Left ventricle myocardium inferior (tissue), 1 donor: ENCODE measurements at places on chromosomes 6 and 20.

DNA sequence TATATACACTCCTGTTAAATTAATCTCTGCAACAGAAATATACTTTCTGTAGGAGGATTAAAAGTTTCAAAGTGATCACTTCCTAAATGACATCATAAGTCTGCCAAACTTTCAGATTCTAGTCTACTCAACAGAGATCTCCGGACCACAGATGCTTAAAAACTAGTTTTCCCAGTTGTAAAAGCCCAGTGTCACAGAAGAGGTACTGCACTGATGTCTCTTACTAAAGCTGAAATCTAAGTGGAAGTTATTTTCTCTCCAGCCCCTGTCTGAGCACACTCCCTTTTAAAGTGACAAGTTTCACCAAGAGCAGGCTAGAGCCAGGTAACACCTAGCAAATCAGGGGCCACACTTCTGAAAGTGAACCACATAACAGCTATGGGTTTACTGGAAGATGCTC is 71.6 kb upstream of the DST start:
- no peak for DNase-seq

GRCh38 chr6:23412770-23413169 is 713.2 kb upstream of the NRSN1 start:
- no peak for DNase-seq

DNA sequence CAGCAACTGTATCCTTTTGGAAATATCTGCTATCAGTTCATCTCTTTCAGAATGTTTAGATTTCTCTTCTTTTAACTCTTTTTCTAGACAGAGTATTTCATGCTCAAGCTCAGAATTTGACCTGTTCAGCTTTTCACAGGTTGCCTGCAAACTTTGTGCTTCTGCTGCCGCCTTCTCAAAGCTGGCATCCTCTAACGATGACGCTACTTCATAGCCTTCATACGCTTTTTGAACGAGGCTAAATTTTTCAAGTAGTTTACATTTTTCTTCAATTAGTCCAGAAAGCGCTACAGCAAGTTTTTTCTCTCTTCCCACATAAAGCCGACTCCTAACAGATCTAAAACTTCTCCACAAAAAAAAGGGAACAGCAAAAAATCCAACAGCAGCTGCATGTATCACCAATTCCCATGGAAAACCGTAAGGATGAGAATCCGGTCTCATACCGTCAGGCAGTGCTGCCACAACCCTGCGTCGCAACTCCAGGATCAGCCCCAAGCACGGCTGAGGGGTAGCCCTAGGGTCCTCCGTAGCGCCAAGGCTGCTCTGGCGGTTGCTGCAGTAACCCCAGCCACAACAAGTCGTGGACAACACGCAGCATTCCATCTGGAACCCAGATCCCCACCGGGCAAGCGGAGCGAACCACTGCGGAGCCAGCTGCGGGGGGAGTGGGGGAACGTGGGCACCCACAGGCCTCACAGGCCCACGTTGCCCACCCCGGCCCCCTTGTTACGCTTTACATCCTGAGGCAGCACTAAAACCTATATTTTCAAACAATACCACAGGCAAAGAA is 30.6 kb downstream of the DACT2 start:
- DNase-seq: no peak

- no peak for DNase-seq
Measured at GRCh38 chr6:148887181-148887580, 140.4 kb downstream of the UST start.

DNA sequence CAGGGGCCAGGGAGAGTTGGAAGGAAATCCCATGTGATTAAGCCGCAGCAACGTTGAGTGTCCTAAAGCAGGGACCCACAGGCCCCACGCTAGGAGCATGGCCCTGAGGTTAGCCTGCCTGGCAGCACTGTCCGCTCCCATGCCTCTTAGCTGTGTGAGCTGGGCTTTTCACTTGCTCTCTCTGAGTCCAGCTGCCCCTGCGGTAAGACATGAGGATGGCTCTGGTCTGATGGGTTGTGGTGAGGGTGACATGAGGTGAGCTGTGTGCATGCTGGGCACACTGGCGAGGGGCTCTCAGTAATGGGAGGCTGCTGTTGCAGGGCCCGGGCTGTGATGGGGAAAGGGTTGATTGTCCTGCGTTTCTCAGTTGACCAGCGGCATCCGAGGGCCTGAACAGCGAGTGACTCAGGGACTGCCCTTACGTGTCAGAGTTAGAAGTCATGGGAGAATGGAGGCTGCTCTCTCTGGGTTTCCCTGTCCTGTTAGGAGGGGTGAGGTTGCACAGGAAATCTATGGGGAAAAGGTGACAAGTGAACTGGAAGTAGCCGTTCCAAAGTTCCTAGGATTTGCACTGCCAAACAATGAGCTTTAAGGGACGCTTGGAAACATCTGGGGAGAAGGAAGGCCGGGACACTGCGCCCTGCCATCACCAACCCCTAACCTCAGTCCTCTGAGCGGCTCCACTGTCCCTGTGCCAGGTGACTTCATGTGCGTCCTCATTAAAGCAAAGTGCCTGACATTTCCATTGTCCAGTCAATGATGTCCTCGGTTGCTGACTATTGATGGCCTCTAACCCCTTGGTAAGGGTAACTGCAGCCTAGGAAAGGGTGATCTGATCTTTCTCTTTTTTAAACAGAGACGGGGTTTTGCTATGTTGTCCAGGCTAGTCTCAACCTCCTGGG is 51.3 kb downstream of the ADNP start:
- DNase-seq: no peak

- no peak for DNase-seq
Measured at GRCh38 chr6:84767526-84768201, 3.3 kb upstream of the TBX18 start.

DNA sequence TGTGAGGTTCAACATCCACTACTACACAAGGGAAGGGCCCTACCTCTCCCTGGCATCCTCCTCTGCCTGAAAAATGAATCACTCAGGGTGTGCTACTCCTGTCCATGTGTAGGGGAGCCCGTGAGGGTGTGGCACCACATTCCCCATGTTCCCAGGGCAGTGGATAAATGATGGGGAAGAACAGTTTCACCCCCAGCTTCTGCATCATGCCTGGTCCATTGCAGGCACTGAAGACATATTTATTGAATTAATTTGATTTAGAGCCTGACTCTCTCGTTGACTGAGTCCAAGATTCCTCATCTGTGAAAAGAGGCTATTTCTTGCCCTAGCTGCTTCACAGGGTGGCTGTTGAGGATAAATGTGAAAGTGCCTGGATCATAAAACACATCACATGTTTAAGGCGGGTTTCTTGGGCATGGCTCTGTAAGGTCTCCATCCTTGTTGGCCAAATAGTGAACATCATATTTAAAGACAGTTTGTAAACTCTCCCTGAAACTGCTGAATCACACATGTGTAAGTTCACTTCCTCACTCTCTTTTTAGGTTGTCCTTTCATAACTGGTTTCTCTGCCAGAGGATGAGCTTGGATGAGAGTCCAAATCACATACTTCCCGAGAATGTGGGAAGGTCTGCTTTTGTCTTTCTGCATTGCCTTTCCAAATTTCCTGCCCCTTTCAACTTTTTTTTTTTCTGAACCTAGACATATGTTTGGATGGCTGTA is 79.7 kb upstream of the FYN start:
- no peak for DNase-seq

- no peak for DNase-seq
Measured at GRCh38 chr20:43292222-43292621, 102.5 kb upstream of the PTPRT start.
